ENCODE measurements at places on chromosomes 1 and 21.
A peak's percentile ranks its signal among the peaks of the same experiment; 100 is the strongest.

DNA sequence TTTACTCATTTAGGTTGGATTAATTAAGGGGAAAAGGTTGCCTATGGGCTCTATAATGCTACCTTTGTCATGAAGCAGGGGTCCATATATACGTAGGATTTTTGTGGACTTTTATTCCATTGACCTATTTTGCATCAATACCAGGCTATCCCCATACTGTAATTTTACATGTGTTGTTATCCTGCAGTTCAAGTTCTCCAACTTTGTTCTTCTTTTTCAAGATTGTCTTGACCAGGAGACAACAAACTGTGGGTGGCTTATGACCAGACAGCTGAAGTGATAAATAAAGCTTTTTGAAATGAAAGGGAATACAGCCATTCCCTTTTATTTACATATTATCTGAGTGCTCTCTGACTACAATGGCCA lies 345.7 kb downstream of the BARHL2 start:
- DNase-seq = no peak

GRCh38 chr21:41928621-41929220 lies 25.1 kb downstream of the C2CD2 start:
- DNase-seq = peak; percentile 57

DNA sequence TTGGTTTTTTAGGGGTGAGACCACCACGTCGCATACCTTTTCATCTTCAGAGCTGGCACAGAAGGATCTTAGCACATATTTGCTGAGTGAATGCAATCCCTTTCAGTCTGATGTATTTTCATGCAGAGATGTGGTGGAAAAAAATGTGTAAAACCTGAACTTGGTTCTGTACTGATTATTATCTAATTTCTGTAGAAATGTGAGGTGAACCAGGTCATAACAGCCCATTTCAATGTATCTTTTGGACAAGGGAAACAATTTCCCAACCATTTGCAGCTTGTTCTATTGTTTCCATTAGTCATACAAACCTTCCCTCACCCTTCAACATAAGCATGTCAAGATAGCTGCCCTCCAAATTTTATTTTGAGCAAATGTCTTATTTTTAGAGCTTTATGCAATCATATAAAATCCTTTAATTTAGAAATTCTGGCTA lies 46.8 kb upstream of the RUNX1 start:
- DNase-seq = no peak

DNA sequence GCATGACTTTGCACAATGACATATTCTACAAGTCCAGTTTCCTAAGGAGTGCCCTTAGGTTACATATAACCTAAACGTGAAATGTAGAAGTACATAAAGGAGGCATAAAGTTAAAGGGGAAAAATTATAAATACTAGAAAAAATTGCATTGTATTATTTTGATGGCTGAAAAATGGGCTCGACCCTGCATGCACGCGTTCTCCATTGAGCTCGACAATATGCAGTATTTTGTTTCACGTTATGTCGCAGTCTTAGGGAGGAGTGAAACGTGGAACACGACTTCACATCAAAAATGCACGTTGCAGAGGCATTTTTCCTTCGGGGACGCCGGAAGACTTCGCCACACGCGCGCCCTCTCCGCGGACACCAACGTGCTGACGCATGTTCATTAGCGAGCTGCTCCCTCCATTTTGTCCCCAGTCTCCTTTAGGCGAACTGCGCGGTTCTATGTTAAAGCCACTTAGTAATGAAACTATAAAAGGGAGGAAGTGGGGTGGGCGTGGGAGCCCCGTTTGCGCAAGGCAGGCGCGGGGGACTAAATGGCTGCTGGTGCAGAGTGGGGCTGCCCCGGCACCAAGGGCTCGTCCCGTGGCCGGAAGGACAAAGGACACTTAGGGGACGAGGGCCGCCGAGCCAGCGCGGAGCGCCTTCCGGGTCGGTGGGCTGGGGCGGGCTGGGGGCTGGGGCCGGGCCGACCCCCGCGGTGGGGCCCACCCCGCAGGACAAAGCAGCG lies 749 bp upstream of the COX20 start:
- DNase-seq = peak; percentile 86

- DNase-seq = no peak
These were observed 8.3 kb downstream of the PGM1 start for GRCh38 chr1:63601463-63601862.

DNA sequence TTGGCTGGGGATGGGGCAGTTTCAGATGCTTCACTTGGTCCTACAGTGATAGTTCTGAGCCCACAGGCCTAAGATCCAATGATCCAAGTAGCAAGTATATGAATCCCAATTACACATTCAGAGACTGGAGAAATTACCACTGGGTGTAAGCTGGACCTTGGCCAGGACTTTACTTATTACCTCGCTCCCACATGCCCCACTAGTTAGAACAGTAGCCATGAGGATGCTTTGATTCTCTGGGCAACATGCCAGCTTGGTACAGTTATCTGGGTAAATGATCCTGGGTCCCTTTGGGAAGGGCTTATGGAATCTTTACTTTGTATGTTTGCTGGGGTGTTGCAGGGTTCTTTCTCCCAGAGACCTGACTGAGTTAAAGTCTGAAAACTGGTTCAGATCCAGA lies 5.0 kb upstream of the FCAMR start:
- no peak for DNase-seq

DNA sequence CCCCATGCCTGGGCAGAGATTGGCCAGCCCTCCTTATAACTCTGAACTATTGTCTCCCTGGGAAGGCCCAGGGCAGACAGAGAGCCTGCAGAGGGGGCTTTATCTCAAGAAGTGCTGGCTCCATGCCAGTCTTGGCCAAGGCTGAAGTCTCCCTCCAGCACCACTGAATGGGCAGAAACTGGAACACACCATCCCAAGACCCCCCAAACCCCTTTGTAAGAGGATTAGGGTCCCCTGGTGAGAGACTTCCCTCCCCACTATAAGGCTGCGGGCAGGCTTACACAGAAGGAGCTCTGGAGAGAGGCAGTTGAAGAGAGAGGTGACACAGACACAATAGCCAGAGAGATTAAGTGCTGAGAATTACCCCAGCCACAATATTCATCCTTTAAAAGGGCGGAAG lies 97.2 kb downstream of the NAV1 start:
- DNase-seq = no peak

DNA sequence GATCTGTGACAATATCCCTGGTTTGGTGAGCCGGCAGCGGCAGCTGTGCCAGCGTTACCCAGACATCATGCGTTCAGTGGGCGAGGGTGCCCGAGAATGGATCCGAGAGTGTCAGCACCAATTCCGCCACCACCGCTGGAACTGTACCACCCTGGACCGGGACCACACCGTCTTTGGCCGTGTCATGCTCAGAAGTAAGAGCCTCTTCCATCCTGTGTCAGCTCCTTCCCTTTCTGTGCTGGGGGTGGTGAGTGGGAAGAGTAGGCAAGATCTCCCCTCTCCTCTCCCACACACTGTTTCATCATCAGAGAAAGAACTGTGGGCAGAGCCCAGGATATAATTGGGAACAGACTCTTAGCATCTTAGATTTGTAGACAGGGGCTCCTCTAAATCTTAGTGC lies 6.1 kb downstream of the WNT2B start:
- no peak for DNase-seq

GRCh38 chr1:104406728-104407127 lies 657.0 kb downstream of the AMY1C start:
- no peak for DNase-seq

- no peak for DNase-seq
These were observed 37.9 kb upstream of the PDC start for GRCh38 chr1:186498695-186499389.

- DNase-seq = no peak
These were observed 1.0 kb upstream of the DMRTA2 start for GRCh38 chr1:50424045-50424883.

- DNase-seq = no peak
These were observed 398.3 kb downstream of the KCNT2 start for GRCh38 chr1:196209983-196210382.

DNA sequence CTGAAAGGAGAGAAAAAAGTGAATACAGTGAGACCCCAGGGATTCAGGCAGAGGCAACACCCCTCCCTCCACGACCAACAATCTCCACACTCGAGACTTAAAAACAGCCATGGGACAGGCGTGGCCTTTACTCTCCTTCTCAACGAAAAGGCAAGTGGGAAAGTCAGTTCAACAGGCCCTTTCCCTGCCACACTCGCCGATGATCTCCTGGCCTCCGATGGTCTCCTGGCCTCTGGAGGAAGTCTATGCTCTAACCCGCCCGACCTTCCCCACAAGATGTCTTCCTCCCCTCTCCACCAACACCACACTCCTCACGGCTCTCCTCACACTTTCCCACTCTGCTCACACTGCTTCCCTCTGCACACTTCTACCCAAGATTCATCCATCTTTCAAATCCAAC lies 7.6 kb downstream of the PSMG1 start:
- DNase-seq = no peak

DNA sequence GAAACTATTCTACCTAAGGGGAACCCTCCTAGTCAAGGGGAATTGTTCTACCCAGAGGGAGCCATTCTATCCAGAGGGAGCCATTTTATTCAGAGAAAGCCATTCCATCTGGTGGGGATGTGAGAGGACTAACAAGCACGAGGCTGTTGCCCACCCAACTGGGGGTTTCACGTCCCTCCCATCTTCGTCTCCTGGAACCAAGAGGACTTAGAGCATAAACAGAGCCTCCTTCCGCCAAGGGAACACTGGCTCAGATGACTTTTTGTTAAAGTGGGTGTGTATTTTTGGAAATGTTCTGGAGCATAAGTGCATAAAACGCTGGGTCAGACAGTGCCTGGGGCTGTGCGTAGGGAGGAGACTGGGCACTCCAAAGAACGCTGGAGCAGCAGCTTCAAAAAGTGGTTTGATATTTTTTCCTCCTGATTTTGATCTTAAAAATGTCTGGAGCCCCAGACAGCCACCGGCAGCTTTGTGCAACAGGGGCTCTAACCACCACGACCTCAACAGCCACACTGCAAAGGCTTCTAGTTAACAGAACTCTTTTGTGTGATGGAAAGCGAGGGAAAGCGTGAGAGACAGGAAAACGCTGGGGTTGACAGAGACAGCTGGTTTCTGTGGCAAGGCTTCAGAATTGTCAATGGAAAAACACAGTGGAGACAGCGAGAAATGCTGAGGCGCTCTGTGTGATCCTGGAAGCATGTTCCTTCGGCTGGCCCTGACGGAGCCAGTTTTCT lies 363.6 kb upstream of the CAMK1G start:
- no peak for DNase-seq

DNA sequence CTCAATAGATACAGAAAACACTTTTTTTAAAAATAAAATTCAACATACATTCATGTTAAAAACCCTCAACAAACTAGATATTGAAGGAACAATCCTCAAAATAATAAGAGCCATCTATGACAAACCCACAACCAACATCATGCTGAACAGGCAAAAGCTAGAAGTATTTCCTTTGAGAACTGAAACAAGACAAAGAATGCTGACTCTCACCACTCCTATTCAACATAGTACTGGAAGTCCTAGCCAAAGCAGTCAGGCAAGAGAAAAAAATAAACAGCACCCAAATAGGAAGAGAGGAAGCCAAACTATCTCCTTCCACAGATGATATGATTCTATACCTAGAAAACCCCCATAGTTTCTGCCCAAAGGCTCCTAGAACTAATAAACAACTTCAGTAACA lies 46.2 kb upstream of the IVNS1ABP start:
- no peak for DNase-seq

GRCh38 chr1:168693872-168694238 lies 35.2 kb downstream of the DPT start:
- DNase-seq = no peak

- no peak for DNase-seq
These were observed 87.6 kb downstream of the IFI44 start for GRCh38 chr1:78737241-78737640.

DNA sequence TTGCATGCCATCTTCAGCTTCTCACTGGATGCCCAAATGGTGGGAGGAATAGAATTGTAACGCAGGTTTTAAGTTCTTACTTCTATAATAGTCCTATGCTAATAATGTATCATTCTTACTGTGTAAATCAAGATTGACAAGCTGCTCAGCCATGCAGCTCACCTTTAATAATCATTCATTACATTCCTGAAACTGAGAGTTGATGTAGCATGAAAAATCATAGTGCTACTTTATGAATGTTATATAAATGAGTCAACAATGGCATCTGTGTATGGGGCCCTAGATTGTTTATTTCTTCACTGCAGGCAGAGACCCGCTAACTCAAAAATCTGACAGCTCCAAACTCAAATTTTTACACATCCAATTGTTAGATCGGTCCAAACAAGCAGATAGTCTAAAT lies 34.4 kb downstream of the FH start:
- DNase-seq = no peak

GRCh38 chr1:243963571-243963970 lies 87.5 kb upstream of the ZBTB18 start:
- DNase-seq = no peak

GRCh38 chr1:212477014-212477679 lies 44.4 kb downstream of the NENF start:
- peak; percentile 84 for DNase-seq

DNA sequence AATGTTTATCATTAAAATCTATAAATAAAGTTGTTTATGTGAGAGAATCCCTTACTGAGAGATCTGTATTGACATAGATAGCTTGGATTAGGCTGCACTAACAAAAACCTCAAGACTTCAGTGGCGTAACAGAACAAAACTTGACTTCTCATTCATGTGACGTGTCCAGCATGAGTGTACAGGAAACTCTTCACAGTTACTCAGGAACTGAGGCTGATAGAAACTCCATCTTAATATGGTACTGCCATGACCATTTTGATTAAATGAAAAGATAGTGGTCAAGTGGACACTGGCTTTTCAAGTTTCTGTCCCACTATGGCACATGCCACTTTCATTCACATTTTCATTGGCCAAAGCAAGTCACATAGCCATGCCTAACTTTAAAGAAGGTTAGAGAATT lies 3.7 kb downstream of the ST3GAL3 start:
- peak; percentile 45 for DNase-seq

DNA sequence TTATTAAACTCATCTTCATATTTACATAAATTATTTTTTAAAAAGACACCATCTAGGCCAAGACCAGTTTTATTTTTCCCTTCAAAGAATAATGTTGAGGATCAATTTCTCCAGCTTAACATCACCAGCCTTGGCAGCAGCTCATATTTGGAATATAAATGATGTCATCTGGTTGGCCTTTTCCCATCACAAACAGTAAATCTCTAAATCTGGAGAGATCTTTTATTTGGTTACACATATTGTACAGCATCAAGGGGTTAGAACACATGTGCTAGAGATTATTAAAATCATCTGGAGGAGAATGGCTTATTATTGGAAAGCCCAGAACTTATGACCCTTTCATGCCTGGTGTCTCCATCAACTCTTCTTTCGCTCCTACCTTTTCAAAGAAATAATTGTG lies 508.8 kb downstream of the PLPP3 start:
- no peak for DNase-seq

- no peak for DNase-seq
These were observed 4.8 kb upstream of the WDR47 start for GRCh38 chr1:109046671-109047070.

DNA sequence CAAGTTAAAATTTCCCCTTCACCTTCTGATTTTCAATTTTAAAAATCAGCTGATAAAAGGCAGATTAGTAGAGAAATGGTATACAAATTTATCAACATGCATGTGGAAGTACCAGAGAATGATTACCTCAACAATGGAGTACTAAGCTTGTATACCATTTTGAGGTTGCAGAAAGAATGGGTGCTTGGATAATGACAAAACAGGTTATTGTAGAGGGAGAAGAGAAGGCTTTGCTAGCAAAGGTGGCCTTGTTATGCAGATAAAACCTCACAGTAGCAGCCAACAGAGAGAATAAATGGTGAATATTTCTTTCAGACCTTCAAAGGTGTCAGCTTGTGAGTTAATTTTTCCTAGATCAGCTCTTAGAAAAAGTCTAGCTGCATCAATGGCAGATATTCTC lies 1174.9 kb upstream of the ADGRL4 start:
- no peak for DNase-seq

All from HL-60 (cell line).